Globus pallidus (tissue), 1 donor: ENCODE measurements at places on chromosomes 7 and 10.

DNA sequence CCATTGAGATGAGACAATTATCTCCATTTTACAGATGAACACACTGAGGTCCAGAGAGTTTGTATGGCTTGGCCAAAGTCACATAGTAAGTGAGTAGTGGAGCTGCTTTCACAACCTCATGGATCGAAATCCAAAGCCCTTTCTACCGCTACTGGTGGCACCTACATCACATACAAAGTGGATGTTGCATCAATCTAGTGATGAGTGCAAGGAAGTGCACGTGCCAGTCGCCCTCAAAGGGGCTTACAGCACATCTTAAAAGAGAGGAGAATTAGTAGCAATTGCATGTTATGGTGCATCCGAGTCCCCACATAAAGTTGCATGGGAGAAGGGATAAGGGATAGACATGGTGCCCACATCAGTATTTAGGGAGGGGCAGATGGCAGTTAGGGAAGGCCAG is 31.0 kb upstream of the GPR26 start:
- no peak for DNase-seq

DNA sequence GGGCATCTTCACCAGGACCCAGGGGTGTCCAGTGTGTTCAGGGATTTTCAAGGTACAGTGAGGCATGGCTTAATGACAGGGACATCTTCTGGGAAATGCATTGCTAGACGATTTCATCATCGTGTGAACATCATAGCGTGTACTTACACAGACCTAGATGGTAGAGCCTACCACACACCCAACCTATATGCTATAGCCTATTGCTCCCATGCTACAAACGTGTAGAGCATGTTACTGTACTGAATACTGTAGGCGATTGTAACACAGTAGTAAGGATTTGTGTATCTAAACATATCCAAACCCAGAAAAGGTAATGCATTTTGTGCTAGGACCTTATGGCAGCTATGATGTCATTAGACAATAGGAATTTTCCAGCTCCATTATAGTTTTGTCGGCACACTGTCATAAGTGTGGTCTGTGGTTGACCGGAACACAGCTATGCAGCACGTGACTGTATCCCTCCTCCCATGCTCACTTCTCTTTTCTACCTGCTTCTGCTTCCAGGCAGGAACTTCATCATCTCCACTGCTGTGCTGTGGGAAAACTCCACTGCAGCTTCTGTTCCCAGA is 416.2 kb upstream of the NFE2L3 start:
- no peak for DNase-seq

- no peak for DNase-seq
These were observed 180.0 kb downstream of the TNS3 start for GRCh38 chr7:47401611-47402570.

DNA sequence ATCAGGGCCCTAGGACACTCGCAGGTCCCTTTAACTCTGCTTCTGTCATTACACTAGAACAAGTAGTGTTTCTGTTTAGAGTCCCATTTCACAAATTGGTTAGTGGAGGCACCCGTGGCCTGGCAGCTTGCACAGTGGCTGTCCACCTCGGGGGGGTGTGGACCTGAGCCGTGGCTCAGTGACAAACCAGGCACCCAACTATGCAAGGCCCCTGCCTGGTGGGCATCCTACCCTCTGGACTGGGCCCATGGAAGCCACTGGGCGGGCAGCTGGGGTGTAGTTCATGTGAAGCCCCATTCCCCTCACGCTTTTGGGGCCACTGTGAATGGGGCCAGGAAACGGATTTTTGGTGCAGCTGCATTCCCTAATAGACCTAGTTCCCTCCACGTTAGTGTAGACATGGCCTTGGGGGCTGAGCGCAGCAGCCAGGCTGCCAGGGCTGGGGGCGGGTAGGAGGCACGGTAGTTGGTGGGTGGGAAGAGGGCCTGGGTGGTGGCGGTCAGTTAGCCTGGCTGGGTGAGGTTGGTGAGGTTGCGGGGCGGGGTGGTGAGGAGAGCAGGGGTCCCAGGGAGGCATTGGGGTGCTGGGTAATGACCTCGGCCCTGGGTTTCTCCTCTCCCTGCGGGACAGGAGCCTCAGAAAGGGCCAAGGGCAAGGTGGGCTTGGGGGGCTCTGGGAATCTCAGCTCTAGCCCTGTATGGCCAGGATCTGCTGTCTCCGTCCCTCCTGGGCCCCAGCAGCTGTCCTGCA is 18.7 kb downstream of the ZNF316 start:
- DNase-seq = no peak

DNA sequence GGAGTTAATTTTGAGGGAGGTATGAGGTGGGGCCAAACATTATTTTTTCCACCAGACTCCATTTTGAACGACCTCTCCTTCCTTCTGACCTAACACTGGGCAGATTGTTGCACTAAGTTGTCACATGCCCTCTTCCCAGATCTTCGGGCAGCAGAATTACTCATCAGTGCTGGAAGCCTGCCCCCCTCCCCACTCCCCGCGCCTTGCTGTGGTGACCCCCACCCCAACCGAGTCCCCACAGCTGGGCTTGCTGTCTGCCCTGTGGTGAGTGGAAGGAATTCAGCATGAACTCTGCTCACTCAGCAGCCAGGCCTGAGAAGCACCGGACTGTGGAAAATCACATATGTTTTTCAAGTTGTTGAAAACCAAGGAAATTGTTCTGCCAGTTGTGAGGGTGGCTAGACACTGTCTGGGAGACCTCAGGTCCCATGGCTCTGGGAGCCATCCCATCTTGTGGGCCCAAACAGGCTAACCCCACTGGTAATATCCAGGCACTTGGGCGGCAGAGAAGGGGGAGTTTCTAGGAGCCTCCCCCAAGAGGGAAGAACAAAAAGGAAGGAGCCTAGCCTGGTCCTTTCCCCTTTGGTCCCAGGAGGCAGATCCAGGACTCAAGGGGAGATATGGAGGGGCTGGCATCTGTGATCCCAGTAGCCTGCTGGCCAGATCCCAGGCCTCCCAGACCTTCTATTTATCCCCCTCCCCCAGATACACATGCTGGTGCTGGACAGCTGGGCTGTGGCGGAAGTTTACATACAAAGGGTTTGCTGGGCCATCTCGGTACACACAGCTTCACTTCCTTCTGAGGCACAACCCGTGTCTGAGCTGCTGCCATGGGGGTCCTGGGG is 3.5 kb upstream of the AEBP1 start:
- DNase-seq = no peak

GRCh38 chr10:69464801-69465401 is 13.6 kb downstream of the TSPAN15 start:
- peak; percentile 73 for DNase-seq

DNA sequence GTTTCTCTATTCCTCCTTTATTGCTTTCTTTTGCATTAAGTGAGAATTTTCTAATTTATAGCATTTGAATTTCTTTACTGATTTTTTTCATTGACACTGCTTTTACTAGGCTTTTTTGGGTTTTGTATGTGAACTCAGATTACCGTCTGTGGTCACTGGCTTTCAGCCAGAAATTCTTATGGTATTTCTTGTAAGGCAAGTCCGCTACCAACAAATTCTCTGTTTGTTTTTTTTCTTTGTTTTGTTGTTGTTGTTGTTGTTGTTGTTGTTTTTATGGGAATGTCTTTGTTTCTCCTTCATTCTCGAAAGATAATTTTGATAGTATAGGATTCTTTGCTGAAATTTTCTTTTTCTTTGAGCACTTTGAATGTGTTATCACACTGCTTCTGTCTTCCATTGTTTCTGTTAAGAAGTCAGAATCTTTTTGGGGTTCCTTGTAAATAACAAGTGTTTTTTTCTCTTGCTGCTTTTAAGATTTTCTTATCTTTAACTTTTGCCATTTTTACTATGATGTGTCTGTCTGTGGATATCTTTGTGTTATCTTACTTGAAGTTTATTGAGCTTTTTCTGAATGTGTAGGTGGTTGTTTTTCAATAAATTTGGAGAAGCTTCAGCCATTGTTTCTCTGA is 7.2 kb downstream of the NET1 start:
- no peak for DNase-seq

- no peak for DNase-seq
These were observed 468 bp upstream of the TRIM56 start for GRCh38 chr7:101084865-101085161.

DNA sequence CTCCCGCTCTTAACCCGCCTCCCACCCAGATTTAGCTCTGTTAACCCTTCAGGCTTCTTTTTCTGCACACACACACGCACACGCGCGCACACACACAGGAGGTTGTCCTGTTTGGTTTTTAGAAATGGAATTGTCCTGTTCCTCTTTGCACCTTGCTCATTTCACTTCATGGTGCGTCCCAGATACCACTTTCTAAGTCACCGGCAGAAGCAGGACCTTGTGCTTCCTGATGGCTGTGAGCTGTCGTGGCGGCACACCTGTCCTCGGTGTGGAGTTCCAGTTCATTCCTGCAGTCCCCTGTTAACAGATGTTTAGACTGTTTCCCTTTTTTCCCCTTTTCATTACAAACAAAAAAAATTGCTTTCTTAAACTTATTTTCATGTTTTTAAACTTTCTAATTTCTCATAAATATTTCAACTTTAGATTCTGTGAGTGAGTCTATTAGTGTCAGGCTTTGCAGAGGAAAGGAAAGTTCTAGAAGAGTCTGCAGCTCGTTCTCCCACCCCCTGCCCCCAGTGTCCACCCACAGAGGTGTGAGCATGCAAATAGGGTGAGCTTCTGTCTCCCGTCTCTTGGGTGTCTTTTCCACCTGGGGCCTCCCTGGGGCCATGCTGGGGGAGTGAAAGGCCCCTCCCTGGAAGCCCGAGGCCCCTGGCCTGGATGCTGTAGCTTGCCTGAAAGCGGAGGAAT is 85.5 kb downstream of the LHPP start:
- DNase-seq = no peak
